ENCODE measurements at places on chromosomes 12 and 14.

- DNase-seq: no peak
Observed at GRCh38 chr14:29220072-29220471, 453.5 kb downstream of the FOXG1 start.

- DNase-seq: no peak
Observed at GRCh38 chr12:51419425-51420193, 5.0 kb upstream of the SLC4A8 start.

GRCh38 chr12:68451261-68452077 lies 119.3 kb upstream of the MDM1 start:
- no peak for DNase-seq

DNA sequence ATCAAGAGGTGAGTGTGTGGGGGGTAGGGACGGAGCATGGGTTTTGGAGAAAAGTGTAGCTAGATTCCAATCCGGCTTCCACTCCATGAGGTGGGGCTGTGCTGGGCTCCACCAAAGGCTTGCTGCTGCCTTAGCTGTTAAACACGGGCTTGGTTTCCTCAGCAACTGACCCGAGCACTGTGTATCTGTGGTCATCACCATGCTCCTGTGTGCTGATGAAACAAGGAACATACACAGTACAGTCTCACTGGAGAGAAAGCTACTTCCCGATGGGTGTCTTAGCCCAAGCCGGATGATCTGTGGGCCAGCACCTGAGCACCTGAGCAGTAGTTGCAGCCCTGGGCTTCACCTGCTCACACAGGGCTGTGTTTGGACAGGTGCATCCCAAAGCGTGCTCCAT lies 52.9 kb upstream of the VRK1 start:
- DNase-seq: no peak

- no peak for DNase-seq
Observed at GRCh38 chr14:24883576-24883975, 166.4 kb downstream of the STXBP6 start.

GRCh38 chr12:2687726-2688125 lies 107.0 kb upstream of the FKBP4 start:
- DNase-seq: no peak

- DNase-seq: peak; percentile 31
Observed at GRCh38 chr12:57899010-57899662, 42.2 kb upstream of the ATP23 start.

GRCh38 chr12:109731806-109732205 lies 18.2 kb downstream of the FAM222A start:
- DNase-seq: no peak

DNA sequence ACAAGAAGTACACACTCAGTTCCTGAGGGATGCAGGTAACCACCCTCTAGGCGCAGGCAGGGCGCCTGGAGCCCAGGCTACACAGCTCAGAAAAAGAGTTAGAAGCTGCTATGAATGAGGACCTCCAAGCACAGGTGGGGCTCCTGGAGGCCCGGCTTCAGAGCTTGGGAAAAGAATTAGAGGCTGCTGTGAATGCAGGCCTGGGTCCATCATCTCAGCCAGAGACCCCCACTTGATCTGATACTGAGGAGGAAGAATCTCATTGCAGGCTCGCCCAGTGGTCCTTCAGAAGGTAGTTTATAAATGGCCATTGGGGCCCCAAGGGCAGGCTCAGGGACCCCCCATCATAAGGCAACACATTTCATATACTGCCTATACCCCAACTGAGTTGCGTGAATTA lies 556.4 kb downstream of the SLC6A15 start:
- DNase-seq: no peak

DNA sequence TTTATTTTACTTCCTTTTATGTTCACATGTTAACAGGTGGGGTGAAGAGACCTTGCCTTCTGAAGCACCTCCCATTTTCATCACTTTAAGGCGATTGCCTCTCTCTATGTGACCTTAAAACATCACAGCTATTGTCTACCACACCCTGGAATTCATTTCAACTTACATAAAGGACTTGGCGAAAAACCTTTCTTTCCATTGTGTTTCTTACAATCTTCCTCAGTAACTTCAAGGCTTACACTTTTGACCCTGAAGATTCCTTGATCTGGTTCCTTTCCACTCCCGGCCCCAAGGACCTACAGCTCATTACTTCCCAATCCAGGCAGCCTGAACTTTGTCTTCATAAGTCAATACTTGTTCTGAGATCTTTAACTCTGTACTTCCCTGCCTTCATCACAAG lies 443.3 kb downstream of the ADAMTS20 start:
- DNase-seq: no peak

DNA sequence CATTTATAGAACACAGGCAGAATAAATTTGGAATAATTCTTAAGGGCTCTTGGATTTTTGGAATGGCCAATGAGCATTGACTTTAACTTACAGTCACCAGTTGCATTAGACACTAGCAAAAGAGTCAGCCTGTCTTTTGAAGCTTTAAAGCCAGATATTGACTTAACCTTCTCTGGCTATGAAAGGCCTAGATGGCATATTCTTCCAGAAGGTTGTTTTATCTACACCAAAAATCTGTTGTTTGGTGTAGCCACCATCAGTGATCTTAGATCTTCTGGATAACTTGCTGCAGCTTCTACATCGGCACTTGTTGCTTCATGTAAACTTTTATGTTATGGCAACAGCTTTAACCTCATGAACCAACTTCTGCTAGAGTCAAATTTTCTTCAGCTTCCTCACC lies 10.4 kb downstream of the PCNX1 start:
- DNase-seq: no peak

- DNase-seq: no peak
Observed at GRCh38 chr14:54756656-54757392, 145.8 kb downstream of the GCH1 start.

DNA sequence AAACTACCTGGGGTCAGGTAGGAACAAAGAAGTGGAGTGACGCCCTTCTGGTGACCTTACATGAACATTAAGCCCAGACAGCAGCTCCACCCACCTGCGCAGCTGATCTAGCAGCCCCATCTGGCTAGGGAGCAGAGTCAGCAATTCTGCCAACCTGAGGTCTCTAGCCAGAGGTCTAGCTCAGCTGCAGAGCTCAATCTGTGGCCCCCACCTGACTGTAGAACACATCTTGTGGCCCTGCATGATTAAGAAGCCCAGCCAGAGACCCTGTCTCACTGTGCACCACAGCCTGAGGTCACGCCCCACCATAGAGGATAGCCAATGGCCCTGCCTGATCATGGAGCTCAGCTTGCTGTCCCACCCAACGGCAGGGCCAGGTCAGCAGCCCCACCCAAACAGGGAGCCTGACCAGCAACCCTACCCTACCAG lies 50.6 kb upstream of the HIGD1C start:
- DNase-seq: no peak

GRCh38 chr14:22485178-22485577 lies 103.8 kb downstream of the DAD1 start:
- DNase-seq: no peak

DNA sequence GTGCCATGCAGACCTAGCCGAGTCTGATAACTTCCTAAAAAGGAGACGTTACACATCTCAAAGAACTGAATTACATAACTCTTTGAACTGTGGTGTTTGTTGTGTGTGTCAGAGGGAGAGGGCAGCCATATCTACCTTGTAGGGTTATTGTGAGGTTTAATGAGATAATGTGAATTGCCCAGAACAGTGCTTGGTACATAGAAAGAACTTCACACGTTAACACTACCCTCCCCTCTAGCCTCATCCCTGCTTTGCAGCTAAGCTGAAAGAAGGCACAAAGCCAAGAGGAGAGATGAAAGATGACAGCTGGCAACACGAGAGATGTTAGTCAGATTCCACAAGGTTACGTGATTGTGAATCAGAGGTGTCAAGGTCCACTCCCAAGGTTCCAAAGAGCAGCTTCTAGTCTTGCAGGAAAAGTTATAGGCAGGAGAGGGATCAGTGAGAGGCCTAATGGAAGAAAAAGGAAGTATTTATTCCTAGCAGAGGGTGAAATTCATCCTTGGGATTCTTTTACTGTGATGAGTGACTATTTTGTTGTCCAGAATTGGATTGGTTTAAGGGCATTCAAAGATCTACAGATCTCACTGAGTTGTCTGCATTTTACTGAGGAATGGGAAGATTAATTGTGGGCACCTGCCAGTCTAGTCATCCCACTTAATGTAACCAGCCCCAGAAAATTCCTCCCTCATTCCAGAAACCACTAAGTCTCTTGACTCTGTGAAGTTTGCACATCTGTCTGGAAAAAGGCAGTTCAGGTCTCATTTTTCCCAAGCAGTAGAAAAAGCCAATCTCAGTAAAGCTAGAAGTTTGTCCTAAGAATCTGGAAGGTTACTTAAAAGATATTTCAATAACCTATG lies 25.9 kb upstream of the WNK1 start:
- no peak for DNase-seq

DNA sequence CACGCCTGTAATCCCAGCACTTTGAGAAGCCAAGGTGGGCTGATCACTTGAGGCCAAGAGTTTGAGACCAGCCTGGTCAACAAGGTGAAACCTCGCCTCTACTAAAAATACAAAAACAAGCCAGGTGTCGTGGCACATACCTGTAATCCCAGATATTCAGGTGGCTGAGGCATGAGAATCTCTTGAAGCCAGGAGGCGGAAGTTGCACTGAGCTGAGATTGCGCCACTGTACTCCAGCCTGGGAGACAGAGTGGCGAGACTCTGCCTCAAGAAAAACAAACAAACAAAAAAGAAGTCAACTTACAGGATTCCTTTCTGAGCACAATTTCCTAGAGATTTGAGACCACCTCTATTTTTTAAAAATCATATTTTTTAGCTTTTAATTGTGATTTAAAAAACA lies 45.3 kb downstream of the DGLUCY start:
- DNase-seq: no peak

DNA sequence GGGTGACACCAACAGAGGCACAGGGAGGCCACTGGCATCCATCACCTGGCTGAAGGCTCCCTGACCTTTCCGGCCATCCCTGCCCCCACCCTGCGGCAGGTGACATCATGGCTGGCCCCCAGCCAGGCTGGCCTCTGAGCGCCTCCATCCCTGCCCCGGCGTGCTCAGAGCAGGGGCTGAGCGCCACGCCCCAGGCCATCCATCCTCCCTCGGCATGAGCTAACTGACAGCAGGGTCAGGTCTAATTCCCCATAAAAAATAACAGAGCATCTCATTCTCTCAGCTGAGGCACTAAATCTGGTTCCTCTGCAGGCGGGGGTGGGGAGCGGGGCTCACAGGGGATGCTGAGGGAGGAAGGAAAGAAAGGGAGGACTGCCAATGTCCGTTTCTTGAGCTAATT lies 50.7 kb downstream of the PRIMA1 start:
- DNase-seq: no peak

DNA sequence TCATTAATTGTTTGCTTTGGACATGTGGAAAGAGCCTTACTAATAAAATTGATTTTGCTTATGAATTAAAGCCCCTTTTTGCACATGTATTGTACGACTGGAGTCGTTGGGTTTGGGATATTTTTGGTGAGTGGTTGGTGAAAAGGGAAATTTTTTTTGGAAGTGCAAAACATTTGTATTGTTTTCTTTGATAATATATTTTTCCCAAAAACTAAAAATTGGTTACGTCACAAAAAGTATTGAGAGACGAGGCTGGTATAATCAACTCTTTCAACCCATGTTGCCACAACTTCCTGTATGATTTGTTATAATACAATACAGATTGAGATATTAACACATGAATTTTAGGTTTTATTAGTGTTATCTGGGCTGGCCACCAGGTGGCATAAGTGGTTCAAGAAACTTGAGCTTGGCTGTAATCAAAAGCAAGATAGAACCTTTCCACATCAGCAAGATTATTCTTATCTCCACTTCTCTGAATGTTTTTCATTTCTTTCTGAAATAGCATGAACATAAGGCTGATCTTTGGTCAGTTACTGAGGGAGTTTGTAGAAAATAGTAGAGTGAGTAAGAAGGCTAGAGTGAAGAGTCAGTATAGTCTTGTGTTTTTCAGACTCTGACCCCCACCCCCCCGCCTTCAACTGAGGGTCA lies 8.7 kb downstream of the NGDN start:
- DNase-seq: no peak

DNA sequence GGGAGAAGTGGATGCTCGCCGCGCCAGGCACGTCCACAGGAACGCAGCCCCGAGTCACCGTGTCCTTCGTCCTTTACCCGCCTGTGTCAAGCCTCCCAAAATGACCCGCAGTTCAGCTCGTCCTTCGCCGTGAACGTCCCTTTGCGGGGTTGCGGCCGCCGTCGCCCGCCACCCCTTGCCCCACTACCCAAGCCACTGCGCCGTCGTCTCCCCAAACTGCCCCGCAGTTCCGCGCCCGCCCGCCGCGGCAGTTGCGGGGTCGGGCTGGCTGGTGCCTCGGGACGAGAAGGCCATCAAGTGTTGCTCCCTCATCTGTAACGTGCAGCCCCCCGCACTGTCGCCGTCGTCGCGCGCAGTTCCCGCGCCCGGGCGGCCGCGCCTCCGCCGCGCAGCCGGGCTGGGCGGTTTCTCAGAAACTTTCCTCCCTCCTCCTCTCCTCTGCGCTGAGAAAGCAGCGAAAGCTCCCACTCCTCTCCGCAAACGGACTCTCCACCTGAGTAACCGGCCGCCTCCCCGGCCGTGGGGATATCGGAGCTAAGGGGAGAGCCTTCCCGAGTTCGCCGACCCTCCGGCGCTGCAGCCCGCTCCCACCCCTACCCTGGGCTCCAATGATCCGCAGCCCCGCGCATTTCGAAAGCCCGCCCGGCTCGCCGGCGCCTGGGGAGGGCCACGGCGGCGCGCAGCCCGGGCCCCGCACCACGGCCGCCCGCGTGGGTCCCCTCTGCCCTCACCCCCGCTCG lies 6.7 kb downstream of the CDKN1B start:
- no peak for DNase-seq

GRCh38 chr14:56608689-56609088 lies 29.1 kb downstream of the TMEM260 start:
- DNase-seq: no peak

GRCh38 chr12:113402586-113403260 lies 964 bp downstream of the SDS start:
- no peak for DNase-seq

DNA sequence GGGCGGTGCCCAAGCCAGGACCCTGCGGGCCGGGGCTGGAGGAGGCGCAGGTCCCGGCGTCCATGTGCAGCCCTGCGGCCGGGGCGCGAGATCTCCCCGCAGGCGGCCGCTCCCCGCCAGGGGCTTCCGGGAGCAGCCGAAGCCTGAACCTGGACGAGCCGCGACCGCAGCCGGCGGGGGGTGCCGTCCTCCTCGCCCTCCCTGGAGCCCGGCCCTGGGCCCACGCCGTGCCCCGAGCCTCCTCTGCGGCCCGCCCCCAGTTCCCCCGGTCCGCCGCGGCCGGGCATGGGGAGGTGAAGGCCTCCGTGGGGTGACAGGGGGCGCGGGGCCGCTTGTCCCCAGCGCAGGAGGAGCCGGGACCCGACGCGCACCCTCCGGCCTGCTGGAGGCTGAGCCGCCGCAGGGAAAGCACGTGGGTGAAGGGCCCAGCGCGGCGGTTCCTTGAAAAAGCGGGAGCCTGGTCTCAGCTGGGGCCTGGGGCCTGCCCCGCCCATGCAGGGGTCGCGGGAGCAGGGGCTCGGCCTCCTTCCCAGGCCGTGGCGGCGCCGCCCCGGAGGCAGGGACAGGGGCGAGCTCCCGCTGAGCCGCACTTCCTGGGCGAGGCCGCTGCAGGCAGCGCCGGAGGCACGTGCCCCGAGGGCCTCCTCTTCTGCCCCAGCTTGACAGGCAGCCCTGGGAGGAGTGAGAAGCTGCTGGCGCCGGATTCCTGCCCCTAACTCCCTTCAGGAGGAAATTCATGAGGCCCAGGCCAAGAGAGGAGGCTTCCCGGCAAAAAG lies 55.6 kb upstream of the PPP2R5C start:
- no peak for DNase-seq

All from C1 segment of cervical spinal cord (tissue), 14 donors.